ENCODE measurements at places on chromosomes 6 and 20.

DNA sequence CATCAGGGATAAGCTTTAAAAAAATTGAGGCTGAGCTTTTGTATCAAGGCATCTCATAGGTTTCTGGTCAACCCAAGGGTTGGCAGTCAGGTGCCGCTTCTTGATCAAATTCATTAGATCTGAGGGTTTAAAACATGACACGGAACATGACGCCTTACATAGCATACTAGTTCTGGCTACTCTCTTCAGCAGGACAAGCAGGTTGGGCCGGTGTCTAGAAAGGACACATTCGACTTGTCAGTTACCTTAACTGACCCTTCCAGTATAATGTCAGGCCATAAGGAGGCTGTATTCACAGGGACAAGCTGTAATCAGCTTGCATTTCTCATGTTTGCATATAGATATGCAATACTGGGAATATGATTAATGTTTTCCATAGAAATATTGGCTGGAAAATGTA, 65.6 kb downstream of the PHACTR1 start:
- DNase-seq: no peak

GRCh38 chr20:36967636-36968035, 16.1 kb upstream of the SAMHD1 start:
- no peak for DNase-seq

GRCh38 chr6:106450653-106451052, 90.1 kb downstream of the CRYBG1 start:
- DNase-seq: no peak

- DNase-seq: no peak
These were observed 6.5 kb upstream of the NPBWR2 start for GRCh38 chr20:64113796-64114355.

- DNase-seq: no peak
These were observed 21.8 kb downstream of the NPEPL1 start for GRCh38 chr20:58714340-58714922.

- DNase-seq: peak; percentile 56
These were observed 298.8 kb upstream of the MAP3K7 start for GRCh38 chr6:90885611-90886056.

GRCh38 chr20:62617711-62618483, 24.4 kb upstream of the SLCO4A1 start:
- peak; percentile 34 for DNase-seq

DNA sequence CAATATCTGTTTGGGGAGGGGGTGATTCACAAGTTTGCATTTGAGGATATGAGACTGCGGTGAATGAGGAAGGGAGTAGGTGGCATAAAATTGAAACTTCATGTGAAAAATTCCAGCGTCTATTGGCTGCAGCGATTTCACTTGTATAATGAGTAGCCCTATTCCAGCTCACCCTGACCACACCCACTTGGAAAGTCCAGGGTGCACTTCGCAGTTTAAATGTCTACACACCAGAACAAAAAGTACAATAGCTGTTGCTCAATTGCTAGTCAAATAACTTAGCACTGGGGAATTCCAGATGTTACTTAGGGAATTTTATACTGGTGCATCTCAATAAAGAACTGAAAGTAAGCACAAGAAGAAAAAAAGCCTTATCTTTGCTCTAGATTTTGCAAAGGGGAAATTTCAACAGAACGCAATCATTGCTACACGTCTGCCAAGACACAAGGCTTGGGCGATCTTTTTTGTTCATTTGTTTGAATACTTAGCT, 6.3 kb downstream of the TNFAIP3 start:
- no peak for DNase-seq

DNA sequence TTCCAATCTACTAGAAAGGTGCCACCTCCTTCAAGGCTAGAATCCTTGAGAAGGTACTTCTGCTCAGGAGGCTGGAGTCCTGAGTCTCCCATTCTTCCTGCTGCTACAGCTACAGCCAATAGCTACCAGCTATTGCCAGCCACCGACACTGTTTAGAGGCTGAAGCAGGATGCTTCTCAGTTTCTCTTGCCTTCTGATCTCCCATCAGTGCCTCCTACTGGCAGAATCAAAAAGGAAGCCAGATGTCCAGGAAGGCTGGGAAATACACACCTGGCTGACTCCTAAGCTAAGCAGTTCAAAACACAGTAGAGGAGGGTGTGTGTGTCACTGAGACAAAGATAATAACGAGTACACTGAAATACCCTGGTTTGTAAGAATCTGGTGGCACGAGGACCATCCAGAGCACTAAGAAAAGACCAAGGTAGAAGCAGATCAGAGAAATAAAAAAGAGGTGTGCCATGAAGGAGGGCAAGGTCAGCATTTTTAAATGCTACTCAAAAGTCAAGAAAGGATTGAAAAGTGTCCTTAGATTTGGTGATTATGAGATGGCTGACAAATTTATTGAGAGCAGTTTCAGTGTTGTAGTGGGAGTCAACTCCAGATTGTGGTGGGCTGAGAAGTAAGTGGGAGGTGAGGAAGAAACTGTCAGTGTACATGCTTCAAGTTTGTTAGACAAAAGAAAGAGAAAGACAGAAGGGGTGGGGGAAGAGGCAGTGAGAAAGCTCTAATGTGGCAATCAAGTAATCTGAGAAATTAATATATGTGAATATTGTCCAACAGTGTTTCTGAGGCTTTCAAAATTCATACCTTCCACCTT, 2.3 kb upstream of the HLA-DMA start:
- no peak for DNase-seq

Measured in C1 segment of cervical spinal cord (tissue), 14 donors.